ENCODE measurements at places on chromosomes 7 and 10.

DNA sequence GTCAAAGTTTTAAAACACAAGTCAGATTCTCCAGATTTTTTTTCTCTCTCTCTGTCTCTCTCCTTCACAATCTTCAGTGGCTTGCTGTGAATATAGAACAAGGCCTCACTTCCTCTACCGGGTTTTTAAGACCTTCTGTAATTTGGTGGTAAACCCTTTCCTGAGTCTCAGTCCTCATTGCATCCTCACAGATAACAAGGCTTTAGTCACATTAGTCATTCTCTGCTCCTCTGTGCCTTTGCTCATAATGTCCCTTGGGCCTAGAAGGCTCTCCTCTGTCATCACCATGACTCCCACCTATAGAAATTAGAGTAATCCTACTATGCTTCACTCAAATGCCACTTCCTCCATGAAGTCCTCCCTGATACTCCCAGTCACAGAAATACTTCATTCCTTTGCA lies 172.7 kb upstream of the HPS1 start:
- peak; percentile 43 for DNase-seq

DNA sequence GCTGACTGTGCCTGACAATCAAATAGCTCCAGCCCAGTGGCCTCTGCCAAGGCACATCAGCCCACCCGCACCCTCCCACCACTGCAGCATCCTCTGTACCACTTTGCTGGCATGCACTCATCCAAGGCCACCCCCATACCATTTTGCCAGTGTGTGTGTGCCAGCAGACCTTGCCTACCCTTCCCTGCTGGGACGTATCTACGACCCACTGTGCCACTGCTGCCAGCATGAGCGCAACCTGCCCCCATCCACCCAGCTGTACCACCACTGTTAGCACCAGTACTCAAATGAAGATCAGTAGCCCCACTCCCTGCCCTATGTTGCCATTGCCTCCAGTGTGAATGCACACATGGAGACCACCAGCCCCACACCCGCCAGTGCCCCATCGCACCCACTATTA lies 149.4 kb upstream of the PTN start:
- DNase-seq: no peak

DNA sequence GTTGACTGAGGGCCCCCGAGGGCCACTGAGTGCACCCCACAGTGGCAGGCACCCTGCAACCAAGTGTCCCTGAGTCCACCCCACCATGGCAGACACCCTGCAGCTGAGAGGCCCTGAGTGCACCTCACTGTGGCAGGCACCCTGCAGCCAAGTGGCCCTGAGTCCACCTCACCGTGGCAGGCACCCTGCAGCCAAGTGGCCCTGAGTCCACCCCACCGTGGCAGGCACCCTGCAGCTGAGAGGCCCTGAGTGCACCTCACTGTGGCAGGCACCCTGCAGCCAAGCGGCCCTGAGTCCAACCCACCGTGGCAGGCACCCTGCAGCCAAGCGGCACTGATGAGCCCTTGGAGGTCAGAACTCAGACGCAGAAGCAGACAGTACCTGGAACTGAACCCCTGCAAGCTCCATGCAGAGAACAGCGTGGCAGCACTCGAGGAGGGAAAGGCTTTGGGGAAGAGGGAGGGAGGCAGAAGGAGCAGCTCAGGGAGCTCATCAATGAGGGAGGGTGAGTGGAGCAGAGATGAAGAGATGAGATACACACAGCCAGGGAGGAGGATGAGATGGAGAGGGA lies 156.5 kb downstream of the WDR37 start:
- DNase-seq: no peak

DNA sequence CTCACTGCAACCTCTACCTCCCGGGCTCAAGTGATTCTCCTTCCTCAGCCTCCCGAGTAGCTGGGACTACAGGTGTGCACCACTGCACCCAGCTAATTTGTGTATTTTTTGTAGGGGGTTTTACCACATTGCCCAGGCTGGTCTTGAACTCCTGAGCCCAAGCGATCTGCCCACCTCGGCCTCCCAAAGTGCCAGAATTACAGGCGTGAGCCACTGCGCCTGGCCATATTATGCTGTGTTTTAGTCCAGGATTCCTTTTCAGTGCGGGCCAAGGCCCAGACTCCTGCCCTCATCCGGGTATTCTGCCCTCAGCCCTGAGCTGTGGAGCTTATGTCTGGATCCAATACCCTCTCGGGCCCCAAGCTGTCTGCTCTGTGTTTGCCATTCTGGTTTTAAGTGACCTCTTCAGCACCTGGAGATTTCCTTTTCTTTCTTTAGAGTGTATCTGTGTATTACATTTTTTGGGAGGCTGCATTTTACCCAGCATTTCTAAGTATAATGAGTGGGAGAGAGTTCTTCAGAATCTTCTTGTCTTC lies 114.9 kb downstream of the BUB3 start:
- no peak for DNase-seq

- DNase-seq: no peak
Measured at GRCh38 chr7:123710683-123711082, 38.1 kb downstream of the WASL start.

- DNase-seq: no peak
Measured at GRCh38 chr7:1554333-1555045, 1.5 kb downstream of the TMEM184A start.

GRCh38 chr10:71589617-71590551 lies 129.7 kb downstream of the C10orf105 start:
- peak; percentile 63 for DNase-seq

DNA sequence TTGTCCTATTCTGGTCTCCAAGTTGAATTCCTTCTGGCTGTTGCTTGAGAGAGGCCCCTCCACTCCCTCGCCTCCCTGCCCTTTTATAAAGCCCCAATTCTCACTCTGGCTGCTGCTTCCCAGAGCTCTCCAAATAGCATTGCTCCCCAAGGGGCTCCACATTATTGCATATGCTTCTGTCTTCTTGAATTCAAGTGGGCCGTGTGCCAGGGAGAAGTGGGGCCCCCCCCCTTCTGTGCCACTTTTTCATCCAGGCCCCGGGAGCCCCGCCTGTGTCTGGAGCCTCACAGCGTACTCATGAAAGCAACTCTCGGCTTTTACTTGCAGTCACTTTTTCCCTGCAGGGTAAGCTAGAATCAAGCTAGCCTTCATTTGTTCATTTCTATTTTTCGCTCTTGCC lies 265.1 kb downstream of the CCSER2 start:
- DNase-seq: no peak

GRCh38 chr7:66859794-66860645 lies 61.0 kb upstream of the TMEM248 start:
- no peak for DNase-seq
